ENCODE measurements at places on chromosomes 7 and 10.

- DNase-seq: no peak
Measured at GRCh38 chr10:119292968-119293760, 85.8 kb downstream of the GRK5 start.

DNA sequence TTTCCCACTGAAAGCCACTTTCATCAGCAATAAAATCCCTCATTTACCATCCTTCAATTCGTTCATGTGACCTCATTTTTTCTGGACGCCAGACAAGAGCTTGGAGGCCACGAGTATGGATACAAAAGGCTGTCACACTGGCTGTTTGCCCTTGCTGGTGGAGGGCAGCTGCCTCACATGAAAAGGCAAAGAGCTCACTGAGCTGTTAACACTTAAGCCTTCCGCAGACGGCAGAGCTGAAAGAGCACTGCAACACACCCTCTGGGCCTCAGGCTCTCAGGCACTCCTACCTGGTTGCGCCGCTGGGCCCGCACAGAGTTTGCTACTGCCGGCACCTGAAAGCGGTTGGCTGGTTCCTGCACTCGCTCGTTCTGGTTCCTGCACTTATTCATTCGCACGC lies 193.5 kb downstream of the CFTR start:
- no peak for DNase-seq

GRCh38 chr7:91759205-91759863 lies 121.2 kb downstream of the MTERF1 start:
- no peak for DNase-seq

DNA sequence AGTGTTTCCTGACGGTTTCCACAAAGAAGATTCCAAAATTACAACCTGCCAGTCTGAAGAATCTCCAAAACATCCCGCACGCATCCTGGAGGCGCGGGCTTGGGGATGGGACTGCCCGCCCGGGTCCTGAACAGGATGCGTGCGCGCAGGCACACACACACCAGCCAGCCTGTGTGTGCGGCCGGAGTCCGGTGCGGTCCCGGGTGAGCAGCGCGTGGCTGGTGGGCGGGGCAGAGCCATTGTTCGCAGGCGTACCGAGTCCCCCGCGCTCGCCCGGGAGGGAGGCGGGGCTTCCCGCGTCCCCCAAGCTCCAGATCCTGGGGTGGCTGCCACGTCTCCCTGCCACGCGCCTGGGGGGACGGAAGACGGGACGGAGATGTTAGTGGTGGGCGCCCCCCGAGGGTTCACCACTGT lies 675 bp upstream of the SCD start:
- peak; percentile 79 for DNase-seq

DNA sequence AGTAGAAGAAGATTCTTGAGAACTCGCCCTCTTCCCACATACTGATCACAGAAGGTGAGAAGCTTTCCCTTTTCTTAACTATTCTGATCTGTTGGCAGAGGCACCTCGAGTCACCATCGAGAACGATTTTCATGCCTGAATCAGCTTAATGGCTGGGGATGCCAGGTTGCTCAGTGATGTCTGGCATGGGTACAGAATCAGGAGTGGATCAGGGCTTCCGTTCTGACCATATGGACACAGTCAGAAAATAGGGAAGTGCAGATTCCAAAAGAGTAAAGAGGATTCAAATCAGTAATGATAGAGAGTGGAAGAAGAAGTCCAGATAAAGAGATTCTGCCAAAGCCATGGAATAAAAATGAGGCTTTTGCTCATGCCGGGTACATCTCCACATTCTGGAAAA lies 52.0 kb upstream of the GRB10 start:
- no peak for DNase-seq

DNA sequence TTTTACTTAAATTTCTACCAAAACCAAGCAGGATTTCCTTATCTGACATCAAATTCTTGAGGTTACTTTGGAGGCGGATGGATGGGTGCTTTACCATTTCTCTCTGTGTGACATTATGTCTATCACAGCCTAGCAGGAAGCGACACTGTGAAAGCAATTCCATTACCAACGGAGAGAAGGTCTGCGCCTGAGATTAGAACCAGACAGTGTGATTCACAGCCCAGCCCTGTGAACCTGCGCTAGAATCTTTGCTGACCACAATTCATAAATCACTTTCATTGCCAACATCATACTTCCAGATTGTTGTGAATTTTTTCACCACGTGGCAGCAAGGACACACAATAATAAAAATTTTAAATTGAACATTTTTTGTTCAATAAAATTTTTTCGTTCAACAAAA lies 126.5 kb downstream of the CUBN start:
- peak; percentile 77 for DNase-seq

DNA sequence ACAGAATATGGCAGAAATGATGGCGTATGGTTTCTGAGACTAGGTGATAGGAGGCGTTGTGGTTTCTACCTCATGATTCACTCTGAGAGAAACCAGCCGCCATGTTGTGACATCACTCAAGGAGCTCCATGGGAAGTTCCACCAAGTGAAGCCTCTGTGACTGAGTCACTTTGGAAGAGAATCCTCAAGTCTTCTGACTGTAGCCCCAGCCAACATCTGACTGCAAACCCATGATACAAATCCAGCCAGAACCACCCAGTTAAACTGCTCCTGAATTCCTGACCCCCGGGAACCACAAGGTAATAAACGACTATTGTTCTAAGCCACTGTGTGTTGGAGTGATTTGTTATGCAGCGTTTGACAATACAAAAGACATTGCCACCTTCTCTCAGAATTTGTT lies 91.1 kb upstream of the CARD11 start:
- DNase-seq: no peak

DNA sequence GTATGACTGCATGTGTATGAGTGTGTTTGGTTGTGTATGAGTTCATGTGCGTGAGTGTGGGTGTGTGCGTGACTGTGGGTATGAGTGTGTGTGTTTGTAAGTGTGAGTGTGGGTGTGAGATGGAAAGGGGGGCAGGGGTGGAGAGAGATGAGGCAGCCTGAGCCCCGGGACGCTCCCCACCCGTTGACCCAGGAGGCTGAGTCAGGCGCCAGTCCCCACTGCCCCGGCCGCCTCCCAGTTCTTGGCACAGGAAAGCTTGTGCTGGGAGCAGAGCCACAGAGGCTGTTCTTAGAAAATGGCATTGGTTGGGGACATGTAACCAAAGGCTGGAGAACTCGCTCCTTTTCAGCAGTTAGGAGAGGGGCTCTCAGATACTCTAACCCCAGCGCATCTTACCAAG lies 27.8 kb upstream of the NUB1 start:
- no peak for DNase-seq

- no peak for DNase-seq
Measured at GRCh38 chr7:148800677-148801076, 83.4 kb downstream of the EZH2 start.

- no peak for DNase-seq
Measured at GRCh38 chr7:80884511-80885195, 34.2 kb downstream of the SEMA3C start.

DNA sequence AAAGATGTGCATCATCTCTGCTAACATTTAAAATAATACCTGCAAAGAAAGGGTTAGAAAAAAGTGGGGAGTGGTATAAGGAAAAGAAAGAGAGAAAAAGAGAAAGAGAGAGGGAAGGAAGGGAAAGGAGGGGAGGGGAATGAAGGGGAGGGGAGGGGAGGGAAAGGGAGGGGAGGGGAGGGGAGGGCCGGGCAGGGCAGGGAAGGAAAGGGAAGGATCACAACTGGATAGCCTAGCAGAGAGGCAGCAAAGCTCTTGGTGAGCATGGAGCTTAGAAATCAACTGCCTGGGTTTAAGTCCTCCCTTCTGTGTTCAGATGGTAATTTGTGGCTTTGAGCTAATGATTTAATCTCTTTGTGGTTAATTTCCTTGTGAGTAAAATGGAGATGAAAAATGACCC lies 5.4 kb upstream of the FAM237B start:
- DNase-seq: no peak

DNA sequence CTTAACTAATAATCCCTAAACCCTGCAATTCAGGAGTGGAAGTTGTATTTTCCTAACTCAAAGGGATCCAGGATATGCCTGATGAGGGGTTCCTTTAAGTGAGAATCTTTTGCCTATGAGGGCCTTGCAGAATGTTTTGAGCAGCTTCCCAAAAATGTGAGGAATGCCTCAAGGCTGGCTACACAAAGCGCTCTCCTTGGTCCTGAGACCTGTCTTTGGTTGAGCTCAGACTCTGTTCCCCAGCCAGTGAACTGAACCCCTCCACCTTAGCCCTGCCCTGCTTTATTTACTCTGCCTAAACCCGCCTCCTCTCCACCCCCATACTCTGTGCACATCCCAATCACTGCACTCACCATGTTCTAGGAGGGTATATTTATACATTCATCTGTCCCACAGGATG lies 108.6 kb downstream of the NRCAM start:
- no peak for DNase-seq

DNA sequence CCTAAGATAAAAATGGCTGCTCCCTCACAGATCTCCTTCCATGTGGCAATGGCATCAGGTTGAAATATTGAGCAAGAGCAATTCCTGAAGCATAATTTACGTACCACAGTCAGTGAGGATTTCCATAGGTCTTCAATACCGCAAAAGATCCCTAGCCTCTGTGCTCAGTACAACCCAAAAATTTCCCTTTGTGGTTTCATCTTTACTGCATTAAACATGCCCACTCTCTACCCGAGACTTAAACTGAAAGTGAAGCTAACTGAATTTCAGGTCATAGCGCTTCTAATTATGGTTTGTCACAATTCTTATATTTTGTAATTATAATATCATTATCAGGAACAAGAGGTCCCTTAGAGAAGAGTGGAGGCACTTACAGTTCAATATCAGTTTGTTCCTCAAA lies 1071.1 kb downstream of the XPNPEP1 start:
- no peak for DNase-seq

- no peak for DNase-seq
Measured at GRCh38 chr10:109922358-109922975, 844 bp downstream of the XPNPEP1 start.

GRCh38 chr7:151756076-151756731 lies 120.7 kb downstream of the PRKAG2 start:
- peak; percentile 72 for DNase-seq

GRCh38 chr7:32093415-32094408 lies 23.5 kb upstream of the PDE1C start:
- no peak for DNase-seq

GRCh38 chr7:14754631-14755030 lies 147.9 kb downstream of the DGKB start:
- DNase-seq: no peak

GRCh38 chr7:108824840-108825580 lies 255.3 kb downstream of the DNAJB9 start:
- DNase-seq: no peak

DNA sequence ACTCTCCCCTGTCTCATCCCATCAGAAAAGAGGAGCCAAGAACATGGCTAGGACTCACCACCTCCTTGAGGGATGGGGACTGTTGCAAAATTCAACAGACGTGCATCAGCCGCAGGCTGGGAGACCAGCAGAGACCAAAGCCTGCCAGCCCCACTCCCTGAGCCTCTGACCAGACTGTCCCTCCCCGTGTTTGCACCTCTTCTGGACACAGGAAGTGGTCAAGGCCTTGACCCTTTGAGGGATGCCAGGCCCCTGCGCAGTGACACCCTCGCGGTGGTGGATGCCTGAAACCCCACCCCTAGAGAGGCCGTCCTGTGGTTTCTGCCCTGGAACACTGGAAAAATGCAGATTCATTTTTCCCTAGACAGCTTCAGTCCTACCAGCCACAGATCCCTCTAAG lies 128.4 kb upstream of the TCF7L2 start:
- no peak for DNase-seq

DNA sequence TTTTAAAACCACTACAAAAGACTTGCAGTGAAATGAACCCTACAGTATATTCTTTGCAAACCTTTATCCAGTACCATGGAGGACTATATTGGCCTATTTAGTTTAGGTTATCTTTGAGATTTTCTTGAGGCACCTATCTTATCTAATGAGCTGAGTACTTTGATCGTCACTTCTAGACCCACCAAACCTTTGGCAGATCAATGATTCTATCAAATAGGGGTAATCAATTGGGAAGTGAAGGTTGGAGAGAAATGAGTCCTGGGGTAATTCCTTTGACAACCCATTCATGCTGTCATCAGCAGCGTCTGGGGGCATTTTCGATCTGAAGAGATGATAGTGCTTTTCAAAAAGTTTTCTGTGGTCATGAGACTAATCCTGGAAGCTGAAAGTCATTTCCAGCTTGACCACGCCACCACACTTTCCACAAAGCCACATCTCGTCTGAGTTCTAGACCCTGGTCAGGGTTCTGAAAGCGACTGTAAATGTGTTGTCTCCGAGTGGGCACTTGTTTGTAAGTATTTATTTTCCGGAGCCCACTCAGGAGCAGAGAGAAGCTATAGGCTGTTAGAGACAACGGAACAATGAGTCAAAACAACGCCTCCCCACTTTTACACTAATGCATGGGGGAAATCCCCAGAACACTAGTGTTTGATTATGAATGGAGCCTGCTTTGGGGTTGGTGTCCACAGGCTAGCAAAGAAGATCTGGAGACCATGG lies 4.8 kb downstream of the EGR2 start:
- peak; percentile 48 for DNase-seq

GRCh38 chr7:30912986-30913811 lies 1.5 kb downstream of the AQP1 start:
- DNase-seq: no peak

DNA sequence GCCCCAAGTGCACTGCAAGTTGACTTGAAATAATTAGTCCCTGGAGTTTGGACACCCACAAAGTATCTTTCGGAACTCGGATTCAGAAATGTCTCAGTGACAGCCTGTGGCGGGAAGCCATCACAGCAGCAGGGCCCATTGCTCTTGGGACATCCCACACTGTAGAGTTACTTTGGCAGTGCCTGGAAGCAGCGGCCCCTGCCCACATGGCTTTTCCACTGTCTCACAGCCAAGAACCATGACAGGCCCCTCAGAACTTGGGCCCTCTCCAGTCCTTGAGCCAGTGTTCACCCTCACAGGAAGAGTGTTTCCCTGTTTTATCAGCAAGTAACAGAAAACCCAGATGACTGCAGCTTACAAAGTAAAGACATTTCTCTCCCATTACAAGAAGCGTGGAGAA lies 477.0 kb upstream of the GALNT17 start:
- no peak for DNase-seq

GRCh38 chr10:113612154-113612553 lies 51.7 kb downstream of the NRAP start:
- no peak for DNase-seq

DNA sequence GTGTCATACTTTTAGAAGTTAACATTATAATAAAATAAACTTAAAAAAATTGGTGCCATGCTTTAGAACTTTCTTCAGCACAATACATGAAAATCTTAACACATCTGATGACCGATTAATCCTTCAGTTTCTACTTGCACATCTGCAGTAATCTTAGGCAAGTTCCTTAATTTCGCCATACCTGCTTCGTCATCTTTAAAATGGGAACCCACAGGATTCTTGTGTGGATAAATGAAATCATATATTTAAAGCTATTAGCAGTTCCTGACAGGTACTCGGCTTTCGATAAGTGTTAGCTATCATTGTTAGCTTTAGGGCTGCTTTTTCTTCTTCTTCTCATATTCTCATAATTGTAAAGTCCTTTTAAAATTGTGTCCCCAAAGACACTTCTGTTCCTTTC lies 907 bp upstream of the VPS50 start:
- no peak for DNase-seq

DNA sequence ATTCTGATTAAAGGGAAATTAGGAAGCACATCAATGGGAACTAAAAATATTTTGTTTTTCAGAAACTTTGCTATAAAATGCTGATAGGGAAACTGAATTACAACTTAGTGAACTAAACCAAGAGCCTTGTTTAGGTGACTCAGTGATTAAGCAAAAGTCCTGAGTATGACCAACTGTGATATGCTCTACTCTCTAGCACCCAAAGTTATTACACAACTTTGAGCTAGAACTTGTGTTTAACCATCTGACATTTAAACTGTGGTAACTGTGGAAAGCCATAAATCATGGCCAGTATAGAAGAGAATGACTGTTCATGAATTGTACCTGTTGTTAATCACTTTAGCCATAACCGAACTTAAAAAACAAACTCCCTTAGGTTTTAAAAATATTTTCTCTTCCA lies 127.4 kb downstream of the ZNF365 start:
- DNase-seq: no peak
